ENCODE measurements at places on chromosomes 6 and 20.

GRCh38 chr6:77965449-77965848 is 312.6 kb downstream of the MEI4 start:
- DNase-seq = no peak

DNA sequence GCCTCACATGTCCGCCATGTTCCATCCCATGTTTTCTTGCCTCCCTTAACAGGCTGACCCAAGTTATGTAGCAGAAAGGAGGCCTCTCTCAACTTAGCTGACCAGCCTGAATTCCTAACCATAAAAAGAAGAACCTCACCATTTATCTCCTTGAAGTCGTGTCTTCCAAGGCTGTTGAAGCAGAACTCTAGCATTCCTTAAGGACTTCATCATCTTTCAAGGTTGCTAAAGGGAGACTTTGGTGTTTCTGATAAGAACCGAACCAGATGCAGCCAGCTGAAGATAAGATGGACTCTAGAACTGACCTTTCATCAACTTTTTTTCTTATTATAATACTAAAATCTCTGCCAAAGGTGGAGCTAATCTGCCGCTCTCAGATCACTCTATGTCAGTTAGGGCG is 571.7 kb upstream of the SLC35B3 start:
- DNase-seq = no peak

GRCh38 chr6:105628156-105628860 is 225.4 kb upstream of the PREP start:
- no peak for DNase-seq

- no peak for DNase-seq
Observed at GRCh38 chr6:20427856-20428255, 26.2 kb downstream of the E2F3 start.

- DNase-seq = no peak
Observed at GRCh38 chr6:137698636-137699030, 168.4 kb upstream of the TNFAIP3 start.

DNA sequence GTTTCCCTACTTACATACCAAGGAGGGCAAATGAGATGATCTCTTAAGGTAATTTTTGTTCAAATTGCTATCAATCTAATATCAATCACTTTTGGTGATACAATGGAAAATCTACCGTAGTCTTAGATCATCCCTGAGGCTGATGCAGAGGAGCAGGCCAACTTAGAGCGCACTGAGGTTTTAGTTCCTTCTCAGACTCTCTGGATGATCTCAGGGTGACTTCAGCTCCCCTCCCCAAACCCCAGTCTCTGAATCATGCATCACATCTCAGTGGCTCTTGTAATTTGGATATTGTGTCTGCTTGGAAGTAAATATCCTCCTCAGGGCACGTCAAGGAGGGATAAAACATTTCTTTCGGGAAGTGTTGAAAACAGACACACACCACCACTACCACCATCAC is 5.9 kb downstream of the TUBB2B start:
- DNase-seq = no peak

GRCh38 chr6:144049386-144049785 is 41.3 kb upstream of the PLAGL1 start:
- no peak for DNase-seq

GRCh38 chr20:49766979-49767521 is 45.6 kb upstream of the SLC9A8 start:
- DNase-seq = no peak

DNA sequence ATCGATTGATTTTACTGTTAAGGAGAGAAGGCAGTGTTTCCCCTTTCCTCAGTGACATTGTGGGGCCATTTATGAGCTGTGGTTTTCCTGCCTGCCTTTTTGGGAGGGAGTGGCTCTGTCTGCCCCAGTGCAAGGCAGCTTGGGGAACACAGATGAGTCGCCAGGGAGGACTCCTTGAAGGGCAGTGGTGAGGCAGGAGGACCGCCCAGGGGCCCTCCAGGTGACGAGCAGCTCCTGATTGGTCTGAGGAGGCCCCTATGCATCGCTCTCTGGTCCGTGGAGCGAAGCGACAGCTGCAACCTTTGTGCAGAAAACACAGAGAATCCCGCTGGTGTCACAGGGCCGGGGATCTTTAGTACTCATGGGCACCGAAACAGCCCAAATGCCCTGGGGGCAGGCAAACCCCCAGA is 100.3 kb downstream of the TMEM242 start:
- DNase-seq = no peak

DNA sequence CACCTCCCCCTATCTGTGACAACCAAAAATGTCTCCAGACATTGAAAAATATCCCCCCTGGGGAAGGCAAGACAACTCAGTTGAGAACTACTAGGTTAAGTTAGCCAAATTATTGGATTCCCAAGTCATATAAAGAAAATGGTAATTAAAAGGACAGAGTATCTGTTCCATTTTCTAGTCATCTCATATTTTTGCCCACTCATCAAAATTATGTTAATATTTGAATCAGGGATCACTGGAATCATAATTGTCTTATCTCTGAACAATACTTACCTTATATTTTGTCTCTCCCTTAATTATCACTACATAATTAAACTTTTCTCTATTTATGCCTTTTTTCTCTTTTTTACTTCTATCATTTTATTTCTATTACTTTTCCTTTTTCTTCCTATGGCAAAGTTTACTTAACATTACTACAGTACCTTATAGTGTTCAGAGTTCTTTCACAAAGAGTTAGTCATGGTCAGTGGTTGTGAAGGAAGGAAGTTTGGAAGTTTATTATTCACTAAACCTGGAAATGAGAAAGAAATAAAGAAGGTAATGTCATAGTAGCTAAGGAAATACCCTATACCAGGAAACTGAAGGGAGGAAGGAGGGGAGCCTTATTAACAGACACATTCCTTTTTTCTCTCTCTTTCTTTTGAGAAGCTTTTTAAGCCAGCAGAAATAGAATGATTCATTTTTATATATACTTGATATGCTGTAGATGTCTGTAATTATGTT is 332.9 kb downstream of the COL12A1 start:
- DNase-seq = no peak

DNA sequence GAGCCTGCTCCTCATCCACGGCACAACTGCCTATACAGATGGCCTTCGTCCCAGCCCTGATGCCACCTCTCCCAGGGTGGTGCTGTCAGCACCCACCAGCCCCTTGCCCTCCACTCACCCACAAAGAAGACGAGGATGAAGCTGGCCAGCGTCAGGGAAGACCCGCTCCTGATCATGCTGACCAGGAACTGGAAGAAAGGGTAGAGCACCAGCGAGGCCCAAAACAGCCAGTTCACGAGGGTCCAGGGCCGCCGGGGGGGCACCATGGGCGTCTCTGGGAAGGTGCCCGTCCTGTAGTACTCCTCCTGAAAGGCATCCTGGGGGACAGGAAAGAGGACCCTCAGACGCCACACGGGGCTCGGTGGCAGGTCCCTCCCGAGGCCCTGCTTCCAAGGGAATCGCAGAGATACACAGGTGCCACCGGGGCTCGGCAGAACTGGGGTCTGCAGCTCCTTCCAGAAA is 134.5 kb downstream of the AGPAT4 start:
- no peak for DNase-seq

GRCh38 chr20:4147319-4147718 is 132.0 kb upstream of the RNF24 start:
- DNase-seq = no peak

GRCh38 chr6:14292119-14292518 is 174.5 kb downstream of the CD83 start:
- no peak for DNase-seq

Measured in T-helper 17 cell (primary cell).